ENCODE measurements at places on chromosomes 1 and 21. TPM values are rescaled to one million over a fixed set of nuclear protein-coding genes. Genes with fewer than 3 reads are reported as not detected.

Gene ZNF436
- total RNA-seq: 12.5 TPM

Gene SPRR2F
- total RNA-seq: not detected

Gene CCDC27
- total RNA-seq: not detected

Gene SYT11
- 49.5 TPM for total RNA-seq

Gene TDRD5
- 0.36 TPM for total RNA-seq

Gene TCHHL1
- not detected for total RNA-seq

Gene TAS1R3
- total RNA-seq: 0.36 TPM

Gene CD1B
- total RNA-seq: not detected

Gene FOXO6
- total RNA-seq: 3.3 TPM

Gene DMRTA2
- not detected for total RNA-seq

Gene TMEM200B
- 18.2 TPM for total RNA-seq

Gene SESN2
- 9.8 TPM for total RNA-seq

Gene DENND2D
- total RNA-seq: 17.7 TPM

Gene FAM78B
- 3.4 TPM for total RNA-seq

Gene ACAP3
- 25.0 TPM for total RNA-seq

Gene OSCP1
- total RNA-seq: 8.6 TPM

Gene AMY2A
- 4.2 TPM for total RNA-seq

Gene AADACL4
- not detected for total RNA-seq

Gene SPATA46
- total RNA-seq: not detected

Gene RAP1GAP
- 0.84 TPM for total RNA-seq

Gene SPOCD1
- 4.0 TPM for total RNA-seq

Gene RIPPLY3
- not detected for total RNA-seq

Gene DPT
- total RNA-seq: 32.5 TPM

Gene AMY1C
- not detected for total RNA-seq

Measured in aorta (tissue), 5 donors.